Lower lobe of right lung (tissue), 2 donors: ENCODE measurements at places on chromosomes 5 and 9. TPM values are rescaled to one million over a fixed set of nuclear protein-coding genes. Genes with fewer than 3 reads are reported as not detected.
A peak's percentile ranks its signal among the peaks of the same experiment; 100 is the strongest.

DNA sequence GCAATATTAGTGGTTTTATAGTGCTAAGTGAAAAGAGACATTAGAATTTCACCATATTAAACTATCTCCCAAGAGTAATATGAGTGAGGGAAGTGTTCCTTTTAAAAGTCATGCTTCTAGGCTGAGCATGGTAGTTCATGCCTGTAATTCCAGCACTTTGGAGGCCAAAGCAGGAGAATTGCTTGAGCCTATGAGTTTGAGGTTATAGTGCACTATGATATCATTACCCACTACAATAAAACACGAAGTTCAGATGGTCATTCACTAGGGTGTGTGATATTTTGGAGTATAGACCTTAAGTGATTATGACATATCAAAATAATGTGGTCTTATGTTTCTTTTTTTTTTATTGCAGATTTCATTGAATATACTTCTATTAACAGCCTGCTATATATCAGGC is 6.7 kb downstream of the KIF2A start:
- no peak for DNase-seq
- H3K36me3 ChIP-seq: no peaks in the 10 kb centered on the region
- H3K4me3 ChIP-seq: no peak overlapping the region
- peaks cover 7% of the 10 kb centered on the region for H3K4me1 ChIP-seq
- no peaks in the 10 kb centered on the region for H3K27me3 ChIP-seq
- H3K27ac ChIP-seq: no peak overlapping the region

- no peaks in the 10 kb centered on the region for H3K4me1 ChIP-seq
Observed at GRCh38 chr5:149015561-149015960, 47.3 kb downstream of the SH3TC2 start.

GRCh38 chr5:115842089-115842935 is 577 bp downstream of the AP3S1 start:
- peak overlapping the region; percentile 91 for H3K27ac ChIP-seq
- H3K27me3 ChIP-seq: no peaks in the 10 kb centered on the region
- DNase-seq: no peak

DNA sequence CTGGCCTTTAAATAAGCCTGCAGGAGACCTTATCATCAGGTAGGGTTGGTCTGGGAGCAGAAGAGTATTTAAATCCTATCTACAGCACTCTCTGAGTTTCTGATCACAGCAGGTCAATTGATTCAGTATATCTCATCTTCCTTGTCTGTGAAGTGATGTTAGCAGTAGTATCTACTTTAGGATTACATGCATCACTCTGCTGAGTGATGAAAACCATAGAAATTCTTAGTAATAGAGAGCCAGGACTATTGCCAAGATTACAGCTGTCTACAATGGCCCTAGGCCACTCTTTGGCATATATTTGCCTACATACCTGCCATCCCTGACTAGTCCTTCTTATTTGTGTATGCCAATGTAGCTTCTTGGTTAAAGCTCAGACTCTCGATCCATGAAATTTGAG is 183.8 kb downstream of the ASTN2 start:
- no peaks in the 10 kb centered on the region for H3K27me3 ChIP-seq
- H3K36me3 ChIP-seq: no peaks in the 10 kb centered on the region
- H3K4me3 ChIP-seq: no peak overlapping the region

DNA sequence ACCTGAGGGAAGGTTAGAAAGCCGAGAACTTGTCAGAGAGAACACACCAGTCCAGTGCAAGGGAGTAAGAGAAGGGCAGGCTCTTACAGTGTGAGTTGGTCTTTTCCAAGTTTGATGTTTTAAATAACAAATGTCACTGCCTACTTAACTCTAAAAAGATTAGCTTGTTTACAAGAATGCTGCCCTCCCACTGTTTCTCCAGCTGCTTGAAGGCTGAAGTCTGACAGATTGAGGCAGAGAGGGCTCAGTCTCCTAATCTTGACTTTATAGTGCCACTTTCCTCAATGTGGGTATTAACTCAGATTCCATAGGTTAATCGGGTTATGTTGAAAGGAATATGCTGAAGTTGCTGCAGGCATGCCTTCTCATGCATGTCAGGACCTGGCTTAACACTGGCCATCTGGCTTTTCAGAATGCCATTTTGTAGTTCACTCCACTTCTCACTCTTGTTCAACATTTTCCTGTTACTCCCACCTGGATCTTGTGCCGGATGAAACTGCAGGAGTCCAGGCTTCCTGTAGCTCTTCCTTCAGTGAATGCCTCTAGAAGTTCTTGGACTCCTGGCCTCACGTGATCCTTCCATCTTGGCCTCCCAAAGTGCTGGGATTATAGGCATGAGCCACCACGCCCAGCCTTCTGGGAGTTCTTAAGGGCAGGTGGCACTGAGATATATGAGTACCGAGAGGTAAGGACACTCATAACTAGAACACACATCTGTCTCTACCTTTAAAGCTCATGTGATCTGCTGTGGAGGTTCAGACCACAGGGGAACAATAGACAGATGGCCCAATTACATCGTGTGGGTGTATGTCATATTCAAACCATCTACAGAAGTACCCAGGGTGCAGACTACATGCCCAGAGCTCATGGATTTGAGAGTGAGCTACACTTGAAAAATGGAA is 249.7 kb downstream of the ARHGAP26 start:
- H3K36me3 ChIP-seq: no peaks in the 10 kb centered on the region
- H3K27ac ChIP-seq: no peak overlapping the region
- no peak overlapping the region for H3K4me3 ChIP-seq

Gene GFI1B
- 1.1 TPM for total RNA-seq

Gene GMCL2
- total RNA-seq: not detected

Gene TMEM232
- total RNA-seq: 11.4 TPM

- H3K4me3 ChIP-seq: no peak overlapping the region
- H3K27ac ChIP-seq: no peak overlapping the region
- peaks cover 5% of the 10 kb centered on the region for H3K36me3 ChIP-seq
- H3K4me1 ChIP-seq: peaks cover 51% of the 10 kb centered on the region
- DNase-seq: no peak
Observed at GRCh38 chr9:125183054-125183453, 6.5 kb downstream of the PPP6C start.

Gene LOX
- 16.2 TPM for total RNA-seq

Gene SLC45A2
- not detected for total RNA-seq
